ENCODE measurements at places on chromosomes 2 and 18. TPM values are rescaled to one million over a fixed set of nuclear protein-coding genes. Genes with fewer than 3 reads are reported as not detected.

DNA sequence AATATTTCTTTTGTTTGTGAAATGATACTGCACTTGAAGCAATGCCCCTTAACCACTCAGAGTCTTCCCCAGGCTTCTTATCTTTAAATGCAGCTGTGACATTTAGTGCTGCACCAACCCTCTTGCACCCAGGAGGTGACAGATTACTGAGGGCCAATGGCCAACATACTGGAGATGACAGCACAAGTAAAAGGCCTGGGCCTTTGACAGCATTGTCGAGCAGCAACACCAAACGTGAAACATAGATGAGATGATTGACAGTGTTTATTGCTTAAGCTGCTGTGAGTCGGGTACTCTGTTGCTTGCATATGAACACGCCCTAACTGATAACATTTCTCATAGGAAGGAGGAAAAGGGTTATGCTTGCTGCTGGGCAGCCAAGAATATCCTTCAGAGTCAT is 80.3 kb downstream of the THNSL2 start:
- H3K36me3 ChIP-seq, result no peaks in the 10 kb centered on the region
- H3K4me3 ChIP-seq, result no peak overlapping the region
- DNase-seq, result no peak
- no peak overlapping the region for H3K27ac ChIP-seq
- no peaks in the 10 kb centered on the region for H3K4me1 ChIP-seq

DNA sequence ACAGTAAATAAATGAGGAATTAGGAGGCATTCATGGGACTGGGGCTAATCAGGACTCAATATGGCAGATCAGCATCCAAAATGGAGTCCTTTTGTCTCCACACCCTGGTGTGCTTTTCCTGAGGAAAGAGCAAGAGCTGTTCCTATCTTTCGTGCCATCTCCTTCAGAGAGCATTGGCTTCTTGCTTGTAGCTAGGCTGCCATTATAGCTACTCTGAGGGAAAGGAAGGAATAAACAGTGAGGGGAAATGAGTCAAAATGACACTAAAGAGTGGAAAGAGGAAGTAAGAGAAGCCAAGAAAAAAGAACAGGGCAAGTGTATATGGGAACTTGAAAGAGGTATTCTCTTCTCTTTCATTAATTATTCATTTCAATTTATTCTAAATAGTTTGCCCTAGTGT is 8.4 kb upstream of the NMI start:
- H3K36me3 ChIP-seq, result no peaks in the 10 kb centered on the region
- H3K27ac ChIP-seq, result no peak overlapping the region
- no peak overlapping the region for H3K4me3 ChIP-seq
- no peak for DNase-seq
- H3K27me3 ChIP-seq, result no peaks in the 10 kb centered on the region
- H3K4me1 ChIP-seq, result no peaks in the 10 kb centered on the region

FSIP2 gene
- total RNA-seq, result not detected

C2orf92 gene
- 12.8 TPM for total RNA-seq

MYO3B gene
- 0.38 TPM for total RNA-seq

GRCh38 chr18:8870528-8870927 is 165.2 kb downstream of the MTCL1 start:
- no peak overlapping the region for H3K4me3 ChIP-seq
- peaks cover 23% of the 10 kb centered on the region for H3K4me1 ChIP-seq
- H3K36me3 ChIP-seq, result no peaks in the 10 kb centered on the region

- no peaks in the 10 kb centered on the region for H3K36me3 ChIP-seq
- no peak overlapping the region for H3K27ac ChIP-seq
- H3K4me1 ChIP-seq, result no peaks in the 10 kb centered on the region
These were observed 9.5 kb upstream of the TMEM87B start for GRCh38 chr2:112045446-112046014.

MAP2 gene
- total RNA-seq, result 14.5 TPM

NEMP2 gene
- 1.7 TPM for total RNA-seq

- H3K4me3 ChIP-seq, result no peak overlapping the region
- no peak for DNase-seq
- no peaks in the 10 kb centered on the region for H3K36me3 ChIP-seq
- no peaks in the 10 kb centered on the region for H3K27me3 ChIP-seq
These were observed 83.0 kb downstream of the COLEC12 start for GRCh38 chr18:417495-417894.

GRCh38 chr2:102291319-102292075 is 19.9 kb upstream of the IL1RL1 start:
- H3K27ac ChIP-seq, result no peak overlapping the region
- peaks cover 21% of the 10 kb centered on the region for H3K27me3 ChIP-seq
- no peak overlapping the region for H3K4me3 ChIP-seq
- H3K36me3 ChIP-seq, result no peaks in the 10 kb centered on the region
- DNase-seq, result no peak

CXCR4 gene
- total RNA-seq, result 13.4 TPM
